NCI-H1092 treated with DMSO at 0.1 percent for 48 hours (cell line): ENCODE measurements at places on chromosomes 3 and 15.

DNA sequence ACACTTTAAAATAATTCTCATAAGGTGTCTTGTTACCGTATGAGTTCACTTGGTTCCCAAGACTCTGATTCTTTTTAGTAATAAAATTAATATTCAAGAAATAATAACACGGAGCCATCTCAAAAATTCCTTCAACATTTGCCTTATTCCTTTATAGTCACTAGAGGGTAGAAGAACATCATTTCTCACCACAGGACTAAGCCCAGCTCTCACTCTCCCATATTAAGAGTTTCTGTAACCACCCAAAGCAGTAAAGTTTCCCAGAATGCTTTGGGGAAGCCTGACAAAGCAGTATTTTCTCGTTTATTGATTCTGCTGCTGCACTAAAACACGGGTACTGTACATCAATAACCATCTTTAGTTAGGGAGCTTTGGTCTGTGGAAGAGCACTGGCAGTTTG is 114.9 kb downstream of the MCTP2 start:
- peak; percentile 44 for DNase-seq

GRCh38 chr15:70602834-70603560 is 160.4 kb downstream of the UACA start:
- DNase-seq = no peak

DNA sequence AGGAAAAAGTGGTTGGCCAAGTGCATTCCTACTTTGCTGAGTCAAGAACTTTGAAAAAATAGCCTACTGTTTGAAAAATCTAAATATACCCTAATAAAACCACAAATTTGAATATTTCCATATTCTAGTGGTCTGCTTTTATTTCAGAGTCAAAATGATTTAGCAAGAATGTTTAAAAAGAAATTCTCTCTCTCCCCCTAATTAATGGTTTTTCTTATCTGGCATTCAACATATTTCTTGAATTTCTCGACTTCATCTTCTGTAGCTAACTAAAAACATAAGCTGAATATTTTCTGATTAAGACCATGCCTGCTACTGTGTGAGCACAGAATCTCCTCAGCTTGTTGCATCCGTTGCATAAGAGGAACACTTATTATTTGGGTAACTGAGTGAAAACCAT is 563.5 kb upstream of the TBL1XR1 start:
- no peak for DNase-seq

- peak; percentile 79 for DNase-seq
These were observed 2.8 kb downstream of the MB21D2 start for GRCh38 chr3:192914848-192915247.

DNA sequence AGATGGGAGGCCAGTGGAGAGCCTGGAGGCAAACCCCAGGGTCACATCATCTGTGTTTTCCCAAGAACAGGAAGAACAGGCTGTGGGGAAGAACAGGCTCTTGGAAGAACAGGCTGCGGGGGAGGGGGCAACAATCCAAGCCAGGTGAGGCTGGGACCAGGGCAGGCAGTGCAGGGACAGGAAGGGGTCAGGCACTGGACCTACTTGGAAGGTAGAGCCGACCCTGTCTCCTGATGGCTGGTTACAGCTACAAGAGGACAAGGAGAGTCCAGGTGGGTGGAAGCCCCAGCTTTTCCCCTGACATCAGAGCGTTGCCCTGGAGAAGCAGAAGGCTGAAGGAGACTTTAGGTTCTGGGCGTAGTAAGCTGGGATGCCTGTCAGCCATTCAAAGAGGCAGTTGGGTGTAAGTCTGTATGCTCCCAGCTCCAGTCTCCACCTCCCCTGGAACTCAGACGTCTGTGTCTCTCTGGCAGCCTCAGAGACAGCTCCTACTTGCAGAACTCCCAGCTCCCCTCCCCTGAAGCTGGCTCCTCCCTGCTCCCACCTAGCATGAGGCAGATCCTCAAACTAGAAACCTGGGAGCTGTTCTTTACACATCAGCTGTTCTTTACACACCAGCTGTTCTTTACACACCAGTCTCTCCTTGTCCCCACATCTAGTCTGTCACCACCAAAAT is 130.9 kb downstream of the DNAJB8 start:
- no peak for DNase-seq

DNA sequence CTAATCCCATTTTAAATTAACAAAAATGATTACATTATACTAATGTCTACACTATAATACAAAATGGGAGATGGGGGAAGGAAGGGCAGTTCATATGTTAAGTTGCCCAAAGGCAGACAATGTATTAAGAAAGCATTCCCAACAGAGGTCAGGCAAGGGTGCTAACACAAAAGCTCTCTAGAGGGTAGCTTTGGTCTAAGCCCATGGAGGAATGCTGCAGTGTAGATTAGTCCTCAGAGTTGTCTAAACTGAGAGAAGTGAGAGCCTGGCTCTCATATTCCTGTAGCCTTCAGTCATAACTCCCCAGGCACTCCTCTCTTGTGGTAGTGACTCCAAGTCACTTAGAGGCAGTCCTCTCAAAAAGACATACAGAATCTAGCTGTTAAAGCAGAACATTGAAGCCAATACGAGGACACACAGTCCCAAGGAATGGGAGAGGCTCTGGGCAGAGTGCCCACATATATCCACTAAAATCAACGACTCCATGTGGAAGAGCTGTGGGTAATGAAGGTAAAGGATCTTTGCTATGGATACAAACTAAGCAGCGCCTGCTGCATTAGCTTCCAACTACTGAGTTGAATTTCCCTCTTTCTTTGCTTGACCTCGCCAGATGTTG is 14.5 kb downstream of the NEK10 start:
- DNase-seq = no peak

DNA sequence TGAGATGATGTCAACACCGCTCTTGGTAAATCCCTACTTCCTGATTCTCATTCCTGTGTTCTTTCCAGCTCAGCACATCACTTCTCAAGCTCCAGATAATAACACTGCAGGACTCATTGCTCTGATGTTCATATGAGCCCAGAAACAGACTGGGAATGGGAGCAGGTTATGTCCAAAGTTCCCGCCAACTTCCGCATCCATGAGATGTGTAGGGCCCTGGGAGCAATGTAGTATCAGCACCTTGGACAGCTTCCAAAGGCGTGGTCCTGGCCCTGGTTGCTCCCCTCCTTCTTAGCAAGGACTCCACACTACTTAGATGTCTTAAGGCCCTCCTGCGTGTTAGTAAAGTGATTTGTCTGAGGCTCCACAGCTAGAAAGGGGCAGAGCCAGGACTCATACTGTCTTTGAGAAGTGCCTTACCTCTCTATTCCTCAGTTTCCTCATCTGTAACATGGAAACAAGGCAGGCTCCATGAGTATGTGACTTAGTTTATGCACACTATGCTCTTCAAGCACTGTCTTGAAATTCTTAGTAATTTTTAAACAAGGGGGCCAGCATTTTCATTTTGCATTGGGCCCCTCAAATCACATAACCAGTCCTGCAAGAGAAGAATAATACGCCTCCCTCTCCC is 27.9 kb upstream of the SLC6A1 start:
- DNase-seq = no peak
